Stimulated activated CD4-positive, alpha-beta T cell treated with anti-CD3 and anti-CD28 coated beads, Interleukin-4, amount 100 ng/mL, for 48 hours (primary cell): ENCODE measurements at places on chromosomes 16 and 17.

DNA sequence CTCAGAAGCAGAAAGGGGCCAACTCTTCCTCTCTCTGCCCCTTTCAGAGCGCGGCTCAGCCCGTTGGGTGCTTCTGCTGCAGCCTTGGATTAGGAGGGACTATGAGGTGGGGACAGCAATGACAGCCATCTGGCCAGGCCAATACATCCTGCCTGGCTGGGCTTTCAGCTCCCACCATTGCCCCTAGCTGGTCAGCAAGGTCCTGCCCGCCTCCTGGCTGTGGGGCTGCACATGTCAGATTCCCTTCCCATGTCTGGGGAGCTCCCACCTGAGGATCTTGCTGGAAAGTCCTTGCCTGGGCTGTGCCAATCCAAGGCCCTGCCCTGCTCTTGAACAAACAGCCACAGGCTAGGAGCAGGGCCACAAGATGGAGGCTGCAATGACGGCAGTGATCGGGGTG, 8.3 kb downstream of the TRIM65 start:
- DNase-seq = no peak

GRCh38 chr17:10556301-10557005, 7.0 kb upstream of the MYH2 start:
- DNase-seq = no peak

DNA sequence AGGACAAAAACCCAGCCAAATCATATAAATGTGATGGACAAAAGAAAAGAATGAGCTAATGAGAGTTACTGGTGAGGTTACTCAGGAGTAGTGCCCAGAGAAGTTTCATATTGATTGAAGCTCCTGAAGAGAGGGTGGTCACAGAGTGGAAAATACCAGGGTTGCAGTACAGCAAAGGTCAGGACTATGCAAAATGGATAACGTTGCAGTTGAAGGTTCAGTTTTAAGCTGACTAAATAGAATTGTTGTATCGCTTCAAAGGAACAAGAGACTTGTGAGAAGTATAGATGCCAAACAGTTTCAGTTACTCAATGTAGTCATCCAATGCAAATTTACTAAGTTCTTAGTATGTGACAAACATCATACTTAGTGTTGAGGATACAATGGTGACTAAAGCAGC, 47.1 kb downstream of the ABCA8 start:
- DNase-seq = no peak

GRCh38 chr16:50197582-50197981, 44.5 kb downstream of the TENT4B start:
- DNase-seq = no peak

DNA sequence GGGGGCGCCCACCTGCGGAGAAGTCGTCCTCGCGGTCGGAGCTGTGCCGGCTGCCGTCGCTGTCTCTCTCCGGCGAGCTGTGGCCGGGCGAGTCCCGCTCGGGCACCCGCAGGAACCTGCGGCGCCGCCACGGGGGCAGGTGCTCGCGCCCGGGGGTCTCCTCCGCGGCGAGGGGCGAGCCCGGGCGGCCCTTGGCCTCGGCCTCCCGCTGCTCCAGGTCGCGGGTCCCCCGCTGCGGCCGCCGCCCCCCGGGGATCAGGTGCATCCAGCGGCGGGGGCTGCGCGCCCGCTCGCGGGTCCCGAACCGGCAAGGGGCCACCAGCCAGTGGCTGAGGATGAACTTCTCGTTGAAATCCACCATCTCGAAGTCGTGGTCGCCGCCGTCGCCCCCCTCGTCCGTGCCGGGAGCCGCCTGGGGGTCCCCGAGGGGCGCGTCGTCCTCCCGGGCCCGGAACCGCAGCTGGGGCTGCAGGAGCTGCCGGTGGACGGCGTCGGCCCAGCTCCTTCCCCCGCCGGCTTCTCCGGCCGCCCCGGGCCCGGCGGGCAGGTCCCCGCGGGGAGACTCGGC, 41.4 kb upstream of the BHLHA9 start:
- no peak for DNase-seq

GRCh38 chr17:57636985-57637665, 108.0 kb downstream of the CCDC182 start:
- no peak for DNase-seq

DNA sequence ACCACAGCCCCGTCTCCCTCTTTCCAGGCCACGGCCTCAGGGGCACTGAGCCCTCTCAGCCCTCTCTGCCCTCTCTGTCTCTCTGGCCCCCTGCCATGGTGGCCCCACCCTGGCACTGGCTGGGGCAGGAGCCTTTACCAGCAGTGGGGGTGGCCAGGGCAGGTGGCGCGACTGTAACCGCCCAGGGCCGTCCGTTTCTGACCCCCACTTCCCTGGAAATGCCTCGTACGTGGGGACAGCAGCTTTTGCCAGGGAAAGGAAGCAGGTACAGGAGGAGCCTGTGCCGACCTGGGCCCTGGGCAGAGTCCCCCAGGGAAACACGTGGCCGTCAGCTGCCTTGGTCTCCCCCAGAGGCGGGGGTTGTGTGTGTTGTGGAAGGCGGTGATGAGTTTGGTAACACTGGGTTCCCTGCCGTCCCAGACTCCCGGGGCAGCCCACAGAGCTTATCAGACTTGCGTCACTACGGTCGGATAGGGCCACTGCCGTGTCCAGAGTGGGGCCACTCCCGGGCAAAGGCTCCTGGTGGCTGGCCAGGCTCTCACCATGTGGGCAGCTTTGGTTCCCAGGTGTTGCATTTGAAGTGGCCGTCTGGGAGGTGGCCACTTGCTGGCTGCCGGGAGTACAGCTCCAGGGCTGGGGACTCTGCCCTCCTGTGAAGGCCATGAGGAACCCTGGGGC, 249.3 kb upstream of the CIBAR2 start:
- DNase-seq = no peak

GRCh38 chr17:50728881-50729765, 9.7 kb downstream of the LUC7L3 start:
- no peak for DNase-seq

DNA sequence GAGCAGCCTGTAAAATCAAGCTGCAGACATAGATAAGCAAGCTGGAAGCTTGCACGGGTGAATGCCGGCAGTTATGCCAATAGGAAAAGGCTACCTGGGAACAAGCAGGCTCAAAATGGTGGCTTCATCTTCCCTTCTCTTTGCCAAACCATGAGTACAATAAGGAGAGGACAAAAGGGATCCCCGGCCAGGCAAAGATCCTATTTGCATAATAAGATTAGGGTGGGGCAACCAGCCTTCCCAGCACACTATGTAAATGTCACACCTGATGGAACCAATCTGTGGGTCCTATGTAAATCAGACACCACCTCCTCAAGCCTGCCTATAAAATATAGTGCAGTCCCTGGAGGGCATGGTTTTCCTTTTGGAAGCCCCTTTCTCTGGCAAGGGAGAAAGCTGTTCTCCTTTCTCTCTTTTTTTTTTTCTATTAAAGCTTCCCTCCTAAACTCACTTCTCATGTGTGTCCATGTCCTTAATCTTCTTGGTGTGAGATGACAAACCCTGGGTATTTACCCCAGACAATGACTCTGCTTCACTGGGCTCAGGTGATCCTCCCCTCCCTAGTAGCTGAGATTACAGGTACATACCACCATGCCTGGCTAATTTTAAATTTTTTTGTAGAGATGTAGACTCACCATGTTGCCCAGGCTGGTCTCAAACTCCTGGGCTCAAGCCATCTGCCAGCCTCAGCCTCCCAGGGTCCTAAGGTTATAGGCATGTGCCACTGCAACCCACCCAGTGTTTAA, 44.2 kb downstream of the PSMD12 start:
- DNase-seq = no peak

GRCh38 chr17:60305141-60305540, 86.8 kb downstream of the USP32 start:
- no peak for DNase-seq
